Dermis microvascular lymphatic vessel endothelial cell (primary cell): ENCODE measurements at places on chromosomes 4 and X.

GRCh38 chrX:101462892-101463291 is 22.4 kb upstream of the ARMCX4 start:
- DNase-seq, result peak; percentile 24

GRCh38 chr4:80336582-80336981 is 1.1 kb downstream of the CFAP299 start:
- peak; percentile 15 for DNase-seq

- DNase-seq, result no peak
Measured at GRCh38 chrX:119667111-119667878, 25.7 kb downstream of the SEPTIN6 start.

DNA sequence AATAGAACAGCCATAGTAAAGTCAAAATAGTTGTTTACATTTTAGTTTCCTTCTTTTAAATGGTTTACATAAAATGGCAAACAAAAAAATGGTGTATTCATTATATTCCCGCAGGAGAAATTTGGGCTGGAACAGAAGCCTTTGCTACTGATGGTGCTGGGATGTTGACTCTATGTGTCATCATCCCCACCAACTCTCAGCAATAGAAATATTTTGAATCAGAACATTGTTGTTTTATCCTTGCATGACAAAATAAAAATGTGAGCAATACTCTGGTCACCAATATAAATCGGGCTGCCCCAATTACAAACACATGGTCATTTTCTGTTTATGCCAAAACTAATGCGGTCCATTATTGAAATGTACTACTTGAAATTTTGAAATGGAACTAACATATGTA is 1131.6 kb upstream of the PCDH7 start:
- no peak for DNase-seq

- DNase-seq, result no peak
Measured at GRCh38 chrX:153878969-153879653, 6.9 kb downstream of the L1CAM start.

- no peak for DNase-seq
Measured at GRCh38 chrX:83504721-83505479, 3.2 kb upstream of the POU3F4 start.

DNA sequence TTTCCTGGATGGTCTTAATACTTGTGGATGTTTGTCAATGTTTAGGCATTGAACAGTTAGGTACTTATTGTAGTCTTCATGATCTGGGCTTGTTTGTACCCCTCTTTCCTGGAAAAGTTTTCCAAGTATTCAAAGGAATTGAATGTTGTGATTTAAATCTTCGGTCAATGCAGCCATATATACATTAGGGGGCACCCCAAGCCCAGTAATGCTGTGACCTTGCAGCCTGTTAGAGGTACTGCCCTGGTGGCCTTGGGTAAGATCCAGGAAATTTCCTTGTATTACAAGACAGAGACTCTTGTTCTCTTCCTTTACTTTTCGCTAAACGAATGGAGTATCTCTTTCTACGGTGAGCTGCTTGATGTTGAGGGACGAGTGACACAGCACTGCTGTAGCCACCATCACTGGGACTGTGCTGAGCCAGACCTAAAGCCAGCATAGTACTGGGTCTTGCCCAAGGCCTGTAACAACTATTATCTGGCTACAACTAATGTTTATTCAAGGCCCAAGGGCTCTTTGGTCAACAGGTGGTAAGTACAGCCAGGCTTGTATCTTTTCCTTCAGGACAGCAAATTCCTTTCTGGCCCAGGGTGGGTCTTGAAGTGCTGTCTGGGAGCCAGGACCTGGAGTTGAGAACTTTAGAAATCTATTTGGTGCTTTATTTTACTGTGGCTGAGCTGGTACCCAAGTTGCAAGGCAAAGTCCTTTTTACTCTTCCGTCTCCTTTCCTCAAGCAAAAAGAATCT is 118.3 kb upstream of the ATOH1 start:
- no peak for DNase-seq

DNA sequence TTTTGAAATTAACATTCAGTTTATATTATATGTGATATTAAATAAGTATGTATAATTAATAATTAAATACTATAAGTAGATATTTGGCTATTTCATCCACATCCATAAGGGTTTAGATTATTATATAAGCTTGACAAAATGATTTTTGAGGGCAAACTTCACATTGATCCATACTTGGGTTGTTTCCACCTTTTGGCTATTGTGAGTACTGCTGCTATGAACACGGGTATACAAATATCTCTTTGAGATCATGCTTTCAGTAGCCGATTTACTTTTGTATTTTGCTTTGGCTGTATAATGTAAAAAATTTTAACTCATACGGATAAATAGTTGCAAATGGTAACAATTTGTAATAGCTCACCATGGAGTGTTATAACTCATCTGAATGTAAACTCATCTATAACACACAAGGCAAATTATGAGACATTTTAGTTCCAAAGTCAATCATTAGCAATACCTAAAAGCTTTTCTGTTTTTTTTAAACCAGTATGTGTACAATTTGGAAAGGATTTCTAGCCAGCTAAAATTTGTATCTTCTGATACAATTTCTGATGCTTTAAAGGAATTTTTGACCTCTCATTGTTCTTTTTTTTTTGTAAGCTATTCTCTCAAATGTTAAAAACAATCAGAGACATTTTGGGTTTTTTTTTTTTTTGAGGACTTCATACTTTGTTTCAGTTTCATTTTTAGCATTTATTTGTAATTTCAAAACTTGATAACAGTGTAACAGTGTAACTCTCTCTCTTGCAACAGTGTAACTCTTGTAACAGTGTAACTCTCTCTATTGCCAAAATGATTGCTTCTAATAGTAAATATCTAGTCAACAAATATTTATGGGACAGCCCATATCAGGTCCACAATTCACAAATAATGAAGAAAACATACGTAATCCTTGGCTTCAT is 51.8 kb upstream of the ARX start:
- no peak for DNase-seq

- DNase-seq, result no peak
Measured at GRCh38 chr4:24719615-24720014, 75.8 kb upstream of the SOD3 start.

GRCh38 chr4:185361872-185362271 is 33.9 kb downstream of the LRP2BP start:
- peak; percentile 16 for DNase-seq

GRCh38 chrX:121407627-121408026 is 360.2 kb downstream of the GLUD2 start:
- DNase-seq, result no peak

- DNase-seq, result no peak
Measured at GRCh38 chr4:141275834-141276233, 55.1 kb downstream of the ZNF330 start.

DNA sequence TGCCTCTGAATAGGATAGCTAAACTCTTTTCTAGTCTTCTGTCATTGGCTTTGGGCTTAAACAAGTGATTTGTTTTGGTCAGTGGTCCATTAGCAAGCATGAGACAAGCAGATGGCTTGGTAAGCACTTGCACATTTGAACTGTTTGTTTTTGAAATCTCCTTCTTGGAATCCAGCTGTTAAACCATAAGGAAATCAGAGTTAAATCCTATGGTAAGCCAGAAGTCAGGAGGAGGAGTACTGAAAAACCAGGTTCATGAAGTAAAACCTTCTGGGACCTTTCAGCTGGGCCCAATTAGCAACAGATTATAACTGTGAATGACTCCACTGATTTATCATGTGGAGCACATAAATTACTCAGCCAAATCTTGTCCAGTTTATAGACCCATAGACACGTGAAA is 1042.5 kb upstream of the PABPC4L start:
- no peak for DNase-seq

GRCh38 chrX:103415528-103415927 is 39.2 kb downstream of the BEX3 start:
- no peak for DNase-seq

GRCh38 chrX:50971395-50971794 is 60.9 kb downstream of the BMP15 start:
- no peak for DNase-seq

DNA sequence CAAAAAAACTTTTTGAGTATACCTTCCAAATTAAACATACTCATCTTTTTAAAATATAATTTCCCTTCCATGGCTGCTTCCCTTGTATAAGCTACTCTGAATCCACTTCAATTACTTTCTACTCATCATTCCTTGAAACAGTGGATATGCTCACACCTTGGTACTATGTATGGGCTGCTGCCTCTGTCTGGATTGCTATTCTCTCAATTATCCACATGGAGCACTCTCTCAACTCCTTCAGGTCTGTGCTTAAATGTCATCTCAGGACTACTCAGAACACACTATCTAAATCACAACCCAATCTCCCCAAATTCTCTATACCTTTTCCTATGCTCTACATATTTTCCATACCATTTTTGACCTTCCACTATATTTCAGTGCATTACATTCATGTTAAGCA is 898.9 kb upstream of the EPHA5 start:
- no peak for DNase-seq

DNA sequence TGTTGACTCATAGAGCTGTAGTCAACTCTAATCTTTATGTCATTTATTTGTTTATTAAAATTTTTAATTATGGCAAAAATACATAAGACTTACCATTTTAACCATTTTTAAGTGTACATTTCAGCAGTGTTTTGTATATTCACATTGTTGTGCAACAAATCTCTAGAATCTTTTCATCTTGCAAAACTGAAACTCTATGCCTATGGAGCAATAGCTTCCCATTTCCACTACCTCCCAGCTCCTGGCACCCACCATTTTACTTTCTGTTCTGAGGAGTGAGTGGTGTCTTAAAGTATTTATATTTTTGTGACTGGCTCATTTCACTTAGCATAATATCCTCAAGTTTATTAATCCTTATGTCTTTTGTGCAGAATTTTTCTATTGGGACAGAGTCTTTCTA is 181.0 kb downstream of the GPAT3 start:
- no peak for DNase-seq

DNA sequence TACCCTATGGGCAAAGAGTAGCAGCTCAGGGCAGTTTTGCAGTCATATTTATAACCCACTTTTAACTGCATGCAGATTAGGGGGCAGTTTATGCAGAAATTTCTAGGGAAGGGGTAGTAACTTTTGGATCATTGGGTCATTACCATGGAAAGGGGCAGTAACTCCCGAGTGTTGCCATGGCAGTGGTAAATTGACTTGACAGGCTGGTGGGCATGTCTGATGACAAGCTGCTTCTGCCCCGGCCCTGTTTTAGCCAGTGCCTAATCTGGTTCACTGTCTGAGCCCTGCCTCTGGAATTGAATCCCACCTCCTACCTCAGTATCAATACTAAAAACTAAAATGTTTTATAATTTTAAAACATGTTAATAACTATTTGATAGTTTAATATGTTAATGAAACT is 362.1 kb upstream of the ATOH1 start:
- no peak for DNase-seq

GRCh38 chr4:137375111-137375850 is 157.0 kb downstream of the PCDH18 start:
- DNase-seq, result no peak

- no peak for DNase-seq
Measured at GRCh38 chrX:53817548-53817947, 131.0 kb upstream of the HUWE1 start.

DNA sequence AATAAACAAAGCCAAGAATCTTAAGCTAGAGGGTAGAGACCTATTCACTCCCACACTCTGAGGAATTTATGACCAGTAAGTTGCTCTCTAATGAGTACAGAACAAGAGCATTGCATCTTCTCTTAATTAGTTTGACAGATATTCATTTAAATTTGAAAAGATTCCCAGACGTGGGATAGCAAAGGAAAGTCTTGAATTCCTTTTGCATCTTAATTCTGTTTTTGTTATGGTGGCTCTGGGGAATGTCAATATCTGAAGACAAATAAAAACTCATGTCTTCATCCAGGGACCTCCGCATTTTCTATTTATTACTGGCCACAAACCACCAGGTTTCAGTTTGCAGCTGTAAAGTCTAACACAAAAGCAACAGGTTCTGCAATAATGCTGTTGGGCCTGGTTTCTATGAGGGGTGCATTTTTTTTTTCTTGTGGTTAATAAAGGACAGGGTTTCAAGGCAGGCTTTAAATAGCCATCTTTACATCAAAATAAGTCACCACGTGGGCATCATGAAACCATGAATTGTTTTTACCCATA is 172.3 kb downstream of the SHROOM3 start:
- DNase-seq, result no peak

GRCh38 chr4:172007889-172008288 is 194.7 kb downstream of the GALNTL6 start:
- DNase-seq, result no peak

DNA sequence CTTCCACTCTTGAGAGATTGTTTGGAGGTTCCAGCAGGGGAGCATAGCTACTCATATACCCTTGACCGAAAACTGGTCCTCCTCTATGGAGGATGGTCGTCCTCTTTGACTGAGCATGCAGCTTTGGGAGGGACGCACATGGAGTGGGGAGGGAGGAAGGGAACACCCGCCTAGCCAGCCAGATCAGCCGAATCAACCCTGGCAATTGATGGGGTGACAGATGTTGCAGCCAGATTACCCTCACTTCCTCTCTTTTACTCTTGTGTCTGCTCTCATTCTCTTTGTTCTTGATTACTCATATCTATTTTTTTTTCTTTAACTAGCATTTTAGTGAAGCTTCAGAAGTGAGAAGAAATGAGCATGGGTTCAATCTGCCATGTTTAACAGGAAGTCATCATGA is 19.6 kb downstream of the MGST2 start:
- peak; percentile 48 for DNase-seq

DNA sequence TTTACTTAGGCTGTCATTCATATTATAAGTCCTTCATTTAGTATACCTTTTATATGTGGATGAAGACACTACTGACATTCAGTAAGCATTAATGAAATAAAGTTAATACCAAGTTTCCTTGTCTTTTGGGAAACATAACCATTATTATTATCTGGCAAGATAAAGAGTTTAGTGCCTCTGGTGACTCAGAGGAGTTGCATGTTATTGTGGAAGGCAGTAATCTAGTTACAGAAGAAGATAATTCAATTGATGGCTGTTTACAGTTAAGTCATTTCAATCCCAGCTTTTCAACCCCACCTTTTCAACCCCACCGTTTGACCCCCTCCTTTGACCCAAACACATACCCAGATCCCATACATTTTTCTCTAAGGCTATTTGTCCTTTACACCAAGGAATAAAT is 143.8 kb downstream of the FANCB start:
- no peak for DNase-seq

GRCh38 chr4:127304356-127304755 is 328.4 kb upstream of the INTU start:
- no peak for DNase-seq

DNA sequence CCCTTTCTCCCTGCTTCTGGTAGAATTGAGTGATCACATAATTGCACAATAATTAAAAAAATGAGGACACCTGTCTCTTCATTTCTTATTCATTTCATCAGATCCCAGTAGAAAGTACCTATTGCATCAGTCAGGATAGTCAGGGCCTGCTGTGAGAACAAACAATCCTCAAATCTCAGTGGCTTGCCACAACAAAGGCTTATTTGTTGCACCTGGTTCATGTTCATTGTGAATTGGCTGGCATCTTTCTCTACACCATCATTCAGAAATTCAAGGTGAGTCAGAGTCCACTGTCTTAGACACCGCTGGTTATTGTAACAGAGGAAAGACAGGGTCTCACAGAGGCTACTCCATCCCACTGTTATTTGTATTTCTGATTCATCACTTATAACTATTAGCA is 409.8 kb downstream of the STIM2 start:
- DNase-seq, result no peak

GRCh38 chr4:27928761-27929540 is 1068.3 kb downstream of the STIM2 start:
- no peak for DNase-seq
